ENCODE measurements at places on chromosomes 3 and 15.

- H3K4me1 ChIP-seq: no peaks in the 10 kb centered on the region
- DNase-seq: no peak
- H3K27ac ChIP-seq: no peak overlapping the region
- no peaks in the 10 kb centered on the region for H3K36me3 ChIP-seq
- no peak overlapping the region for H3K4me3 ChIP-seq
Measured at GRCh38 chr3:5442106-5442785, 254.7 kb downstream of the EDEM1 start.

GRCh38 chr3:119294696-119295671, 801 bp downstream of the ARHGAP31 start:
- H3K36me3 ChIP-seq: no peaks in the 10 kb centered on the region
- H3K27ac ChIP-seq: peak overlapping the region; percentile 66
- peak; percentile 43 for DNase-seq

DNA sequence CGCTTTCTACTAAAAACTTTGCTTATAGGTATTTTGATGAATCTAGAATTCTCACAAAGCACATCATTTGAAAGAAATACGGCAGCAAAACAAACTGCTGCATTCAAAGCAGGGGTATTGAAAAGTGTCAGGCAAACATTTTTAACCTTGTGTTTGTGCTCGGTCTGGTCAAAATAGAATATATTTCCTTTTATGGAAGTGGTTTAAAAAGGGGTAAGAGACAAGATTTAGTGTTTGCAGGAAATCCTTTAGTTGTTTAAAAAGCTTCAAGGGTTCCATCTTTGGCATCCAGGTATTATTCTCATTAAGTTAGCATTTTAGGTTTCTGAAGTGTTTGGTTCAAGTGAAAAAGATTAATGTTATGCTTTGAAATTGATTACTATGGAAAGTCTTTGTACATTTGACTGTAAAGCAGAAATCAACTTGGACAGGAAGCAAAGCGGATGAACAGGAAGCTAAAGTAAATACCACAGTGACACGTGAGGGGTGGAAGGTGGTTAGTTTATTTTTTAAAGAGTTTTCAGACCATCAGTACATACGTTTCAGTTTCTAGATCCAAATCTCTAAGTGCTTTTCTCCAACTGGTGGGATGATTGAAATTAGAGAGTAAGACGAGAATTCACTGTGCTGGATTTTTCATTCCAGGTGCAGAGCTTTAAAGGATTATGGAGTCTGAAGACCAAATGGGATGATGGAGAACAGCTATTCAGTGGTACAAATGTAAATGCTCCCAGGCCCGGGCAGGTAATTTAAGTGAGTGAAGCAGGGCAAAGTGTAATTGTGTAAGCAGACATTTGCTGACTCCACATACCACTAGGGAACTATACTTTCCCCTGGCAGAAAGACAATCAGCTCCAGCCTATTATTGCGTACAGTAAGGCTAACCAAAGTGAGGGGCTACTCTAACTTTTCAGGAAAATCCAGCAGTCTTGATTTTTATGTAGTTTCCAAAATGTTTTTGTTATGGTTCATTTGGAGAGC, 341.8 kb upstream of the TBL1XR1 start:
- H3K36me3 ChIP-seq: no peaks in the 10 kb centered on the region
- H3K4me3 ChIP-seq: no peak overlapping the region
- peak overlapping the region; percentile 37 for H3K27ac ChIP-seq

DNA sequence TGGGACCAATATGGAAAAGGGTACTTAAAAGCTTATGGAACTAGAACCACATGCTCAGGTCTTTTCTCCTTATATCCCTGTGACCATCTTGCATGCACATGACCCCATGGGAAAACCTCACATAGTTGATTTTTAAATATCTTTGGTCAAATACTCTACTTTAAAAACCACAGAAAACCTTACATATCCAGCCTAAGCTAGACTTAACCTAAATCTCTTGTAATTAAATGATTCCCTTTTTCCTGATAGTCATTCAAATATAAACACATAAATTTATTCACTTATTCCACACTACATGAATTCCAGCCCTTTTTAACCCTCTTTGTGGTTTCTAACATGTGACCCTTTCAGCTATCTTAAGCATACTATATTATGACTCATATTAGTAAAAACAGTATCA, 46.8 kb downstream of the DNAJC13 start:
- no peaks in the 10 kb centered on the region for H3K4me1 ChIP-seq
- no peaks in the 10 kb centered on the region for H3K27me3 ChIP-seq
- H3K36me3 ChIP-seq: peaks cover 70% of the 10 kb centered on the region

GRCh38 chr3:43086460-43087165, 19.3 kb downstream of the POMGNT2 start:
- no peak for DNase-seq
- peaks cover 33% of the 10 kb centered on the region for H3K36me3 ChIP-seq
- H3K4me3 ChIP-seq: no peak overlapping the region
- H3K27me3 ChIP-seq: no peaks in the 10 kb centered on the region
- H3K4me1 ChIP-seq: peaks cover 9% of the 10 kb centered on the region
